ENCODE measurements at places on chromosomes 12 and 14. TPM values are rescaled to one million over a fixed set of nuclear protein-coding genes. Genes with fewer than 3 reads are reported as not detected.

Gene GLIPR1
- total RNA-seq = 15.9 TPM

Gene OR6S1
- total RNA-seq = not detected

DNA sequence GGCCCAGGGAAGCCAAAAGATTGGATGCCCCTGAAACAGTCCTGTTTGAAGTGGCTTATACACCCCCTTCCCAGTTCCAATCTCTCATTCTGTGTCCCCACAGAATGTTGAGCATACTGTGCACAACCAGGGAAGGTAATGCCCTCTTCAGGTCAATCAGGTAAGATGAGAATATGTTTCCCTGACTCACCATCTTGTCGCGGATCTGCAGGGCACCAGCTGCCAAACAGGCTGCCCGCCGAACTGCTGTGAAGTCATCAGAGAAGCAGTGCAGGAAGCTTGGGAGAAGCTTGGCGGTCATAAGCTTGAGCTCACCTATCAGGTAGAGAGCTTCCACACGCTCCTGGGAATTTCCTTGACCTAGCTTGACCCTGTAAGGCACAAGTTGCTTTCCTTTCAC lies 9.6 kb downstream of the RIOX1 start:
- no peak for DNase-seq

DNA sequence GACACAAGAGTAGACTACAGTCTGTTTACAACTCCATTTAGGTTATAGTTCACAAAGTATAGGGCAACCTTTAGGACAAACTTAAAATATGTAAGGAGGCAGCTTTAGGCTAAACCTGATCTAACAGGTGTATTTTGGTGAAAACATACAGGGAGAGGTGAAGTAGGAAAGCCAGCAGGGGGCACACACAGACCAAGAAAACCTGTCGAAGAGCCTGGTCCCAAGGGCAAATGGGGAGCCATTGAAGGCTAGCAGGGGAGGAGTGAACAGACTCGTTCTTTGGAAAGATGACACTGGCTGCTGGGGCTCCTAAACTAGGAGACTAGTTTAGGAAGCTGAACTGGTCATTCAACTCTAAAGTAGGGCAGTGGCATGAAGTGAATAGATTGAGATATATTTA lies 138.8 kb upstream of the WSCD2 start:
- peak; percentile 61 for DNase-seq

Gene RDH11
- total RNA-seq = 83.2 TPM

DNA sequence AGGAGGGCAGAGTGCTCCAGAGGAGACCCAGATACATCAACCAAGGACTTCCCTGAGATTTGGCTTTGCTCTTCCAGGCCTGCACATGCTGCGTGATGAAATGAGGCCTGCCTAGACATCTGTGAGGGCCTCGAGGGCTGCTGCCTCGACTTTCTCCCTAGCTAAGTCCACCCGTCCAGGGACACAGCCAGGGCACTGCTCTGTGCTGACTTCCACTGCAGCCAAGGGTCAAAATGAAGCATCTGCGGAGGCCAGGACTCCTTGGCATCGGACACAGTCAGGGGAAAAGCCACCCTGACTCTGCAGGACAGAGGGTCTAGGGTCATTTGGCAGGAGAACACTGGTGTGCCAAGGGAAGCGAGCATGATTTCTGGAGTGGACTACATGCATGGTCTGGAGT lies 10.7 kb downstream of the SLC25A47 start:
- DNase-seq = no peak

DNA sequence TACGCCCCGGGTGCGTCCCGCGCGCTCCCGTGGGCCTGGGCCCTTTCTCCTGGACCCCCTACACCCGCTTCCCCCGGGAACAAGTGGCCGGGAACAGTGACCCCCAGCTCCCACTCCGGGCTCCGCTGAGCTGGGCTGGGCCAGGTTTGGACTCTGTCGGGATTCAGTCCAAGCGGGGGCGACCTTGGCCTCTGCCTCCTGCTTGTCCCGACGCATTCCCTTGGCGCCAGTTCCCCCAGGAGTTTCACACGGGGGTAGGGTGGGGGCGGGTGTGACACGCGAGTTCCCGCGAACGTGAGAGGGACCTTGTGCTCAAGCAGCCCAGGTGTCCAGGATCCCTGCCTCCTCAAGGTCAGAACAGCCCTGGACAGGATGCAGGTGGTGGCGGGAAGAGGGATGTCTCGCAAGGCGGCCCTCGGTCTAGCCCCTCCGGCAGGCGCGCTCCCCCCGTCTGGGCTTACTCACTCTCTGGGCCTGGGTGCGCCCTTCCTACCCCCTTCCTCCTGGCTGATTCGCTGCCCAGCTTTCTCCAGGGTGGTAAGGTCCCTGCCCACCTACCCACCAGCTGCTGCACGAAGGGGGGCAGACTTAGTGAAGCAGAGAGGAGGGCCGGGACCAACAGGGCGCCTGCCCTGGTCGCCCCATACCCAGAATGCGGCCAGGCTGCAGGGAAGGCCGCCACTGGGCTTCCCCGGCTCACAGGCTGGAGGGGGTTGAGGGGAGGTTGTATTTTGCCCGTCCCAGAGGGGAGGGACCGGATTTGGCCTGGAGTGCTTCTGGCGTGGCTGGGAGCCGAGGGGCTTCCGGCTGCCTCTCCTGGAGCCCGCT lies 862 bp downstream of the CRIP2 start:
- DNase-seq = peak; percentile 13

DNA sequence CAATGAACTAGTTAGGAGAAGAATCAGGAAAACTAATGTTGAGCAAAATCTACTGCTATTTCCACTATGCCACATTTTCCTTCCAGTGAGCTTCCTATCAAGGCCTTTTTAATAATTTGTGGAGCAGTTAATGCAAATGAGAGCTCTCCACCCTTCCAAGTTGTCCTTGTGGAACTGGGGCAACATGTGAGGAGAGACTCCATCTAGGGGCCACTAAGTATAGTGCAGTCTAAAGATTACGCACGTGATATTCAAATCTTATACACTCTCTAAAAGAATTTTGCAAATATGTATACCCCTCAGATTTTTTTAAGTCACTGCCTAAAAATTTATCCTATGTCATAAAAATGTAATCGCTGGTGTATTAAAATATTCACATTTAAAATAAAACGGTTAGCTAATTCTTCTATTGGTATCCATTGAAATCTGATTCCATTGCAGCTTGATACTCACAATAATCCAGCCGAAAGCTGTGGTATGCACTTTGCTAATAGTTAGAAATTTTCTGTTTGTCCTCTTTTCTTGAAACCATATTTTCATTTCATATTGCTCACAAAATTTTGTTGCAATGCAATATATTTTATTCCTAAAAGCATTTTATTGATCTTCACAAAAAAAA lies 100.1 kb downstream of the PAH start:
- DNase-seq = no peak

- DNase-seq = peak; percentile 44
Observed at GRCh38 chr12:102958073-102958829, 777 bp downstream of the ASCL1 start.

DNA sequence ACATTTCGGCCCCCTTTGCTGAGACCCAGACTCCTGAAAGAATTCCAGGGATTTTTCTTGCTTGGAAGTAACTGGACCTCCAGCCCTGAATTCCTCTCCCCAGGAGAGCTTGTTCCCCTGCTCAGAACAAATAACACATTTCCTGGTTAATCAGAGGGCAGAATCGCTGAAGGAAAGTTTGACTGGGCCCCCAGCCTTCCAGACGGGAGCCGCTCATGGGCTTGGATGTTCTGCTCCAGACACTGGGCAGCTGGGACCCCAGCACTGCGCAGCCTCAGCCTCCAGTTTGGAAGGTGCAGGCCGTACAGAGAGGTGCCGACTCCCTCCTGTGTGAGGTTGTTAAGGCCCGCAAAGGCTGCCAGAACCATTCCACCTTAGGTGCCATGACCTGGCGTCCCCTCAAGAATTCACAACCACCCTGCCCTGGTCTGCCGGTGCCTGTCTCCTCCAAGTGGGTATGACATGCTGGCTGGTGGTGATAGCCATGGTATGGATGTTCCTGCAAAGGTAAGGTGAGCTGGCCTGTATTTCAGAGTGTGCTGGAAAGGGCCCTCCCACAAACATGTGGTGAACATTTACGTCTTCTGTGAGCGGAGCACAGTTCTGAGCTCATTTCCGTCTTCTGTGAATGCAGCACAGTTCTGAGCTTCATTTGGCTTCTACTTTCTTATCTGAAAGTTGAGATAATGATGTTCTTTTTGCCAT lies 5.1 kb upstream of the LTBP2 start:
- DNase-seq = no peak

- peak; percentile 24 for DNase-seq
Observed at GRCh38 chr12:27975222-27976136, 2.9 kb upstream of the PTHLH start.

GRCh38 chr14:64845878-64846277 lies 33.8 kb downstream of the SPTB start:
- DNase-seq = no peak

Gene TEX52
- total RNA-seq = 0.29 TPM

Data from activated CD8-positive, alpha-beta T cell treated with anti-CD3 and anti-CD28 coated beads for 36 hours (primary cell).